ENCODE measurements at places on chromosomes 4 and X.
A peak's percentile ranks its signal among the peaks of the same experiment; 100 is the strongest.

DNA sequence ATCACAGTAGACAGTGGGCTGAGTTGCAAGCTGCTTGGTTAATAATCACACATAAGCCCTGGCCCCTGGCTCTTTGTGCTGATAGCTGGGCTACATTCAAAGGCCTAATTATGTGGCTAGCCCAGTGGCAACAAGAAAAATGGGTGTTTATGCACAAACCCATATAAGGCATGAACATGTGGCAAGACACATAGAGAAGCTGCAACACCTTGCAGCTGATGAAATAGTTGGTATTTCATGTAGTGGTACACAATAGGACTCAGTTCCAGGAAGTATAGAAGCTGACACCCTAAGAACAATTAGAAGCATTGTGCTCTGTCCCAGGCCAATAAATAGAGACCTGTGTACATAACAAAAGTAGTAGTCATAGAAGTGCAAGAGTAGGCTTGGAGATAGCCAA, 14.6 kb upstream of the ZNF630 start:
- DNase-seq = no peak

DNA sequence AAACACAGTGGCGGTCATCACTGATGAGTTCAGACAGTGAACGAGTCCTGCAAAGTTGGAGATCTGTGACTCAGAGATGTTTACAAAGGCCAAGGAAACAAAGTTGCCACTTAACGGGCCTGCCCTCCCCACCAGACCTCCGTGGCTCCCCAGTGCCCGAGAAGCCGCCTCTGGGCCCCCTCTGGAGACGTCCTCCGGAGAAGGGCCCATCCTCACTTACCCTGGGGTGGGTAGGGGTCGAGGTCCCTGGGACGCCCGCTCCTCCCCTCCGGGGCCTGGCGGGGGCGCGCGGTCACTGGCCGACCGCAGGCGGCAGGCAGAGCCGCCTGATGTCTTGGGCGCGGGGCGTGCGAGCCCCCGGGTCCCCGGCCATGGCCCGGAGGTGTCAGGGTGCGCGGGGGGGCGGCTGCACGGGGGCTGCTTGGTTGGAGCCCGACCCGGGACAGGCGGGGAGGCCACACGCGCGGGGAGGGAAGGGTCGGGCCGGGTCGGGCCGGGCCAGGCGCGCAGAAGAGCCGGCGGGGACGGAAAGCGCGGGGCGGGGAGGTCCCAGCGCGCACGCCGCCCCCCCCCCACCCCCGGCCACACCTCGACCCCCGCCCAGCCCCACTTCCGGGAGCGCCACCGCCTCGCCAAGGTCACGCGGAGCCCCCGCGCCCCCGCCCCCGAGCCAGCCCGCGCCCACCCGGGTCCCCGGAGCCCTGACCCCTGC, 529 bp downstream of the DHRSX start:
- DNase-seq = peak; percentile 19

DNA sequence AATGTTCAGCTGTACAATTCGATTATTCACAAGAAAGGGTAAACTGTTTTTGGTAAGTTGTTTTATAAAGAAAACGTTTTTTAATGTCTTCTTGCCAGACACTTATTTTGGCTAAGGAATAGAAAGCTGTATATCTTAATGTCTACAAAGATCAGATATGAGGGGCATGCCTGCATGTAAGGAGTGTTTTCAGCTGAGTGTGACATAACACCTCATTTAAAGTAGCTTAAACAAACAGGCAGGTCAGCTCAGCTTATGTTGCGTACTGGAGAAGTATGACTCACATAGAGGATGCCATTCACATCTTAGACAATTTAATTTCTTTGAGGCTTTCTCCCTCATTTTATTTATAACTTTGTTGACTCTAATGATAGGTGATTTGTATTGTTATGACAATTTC, 30.4 kb downstream of the LAMTOR3 start:
- DNase-seq = no peak

DNA sequence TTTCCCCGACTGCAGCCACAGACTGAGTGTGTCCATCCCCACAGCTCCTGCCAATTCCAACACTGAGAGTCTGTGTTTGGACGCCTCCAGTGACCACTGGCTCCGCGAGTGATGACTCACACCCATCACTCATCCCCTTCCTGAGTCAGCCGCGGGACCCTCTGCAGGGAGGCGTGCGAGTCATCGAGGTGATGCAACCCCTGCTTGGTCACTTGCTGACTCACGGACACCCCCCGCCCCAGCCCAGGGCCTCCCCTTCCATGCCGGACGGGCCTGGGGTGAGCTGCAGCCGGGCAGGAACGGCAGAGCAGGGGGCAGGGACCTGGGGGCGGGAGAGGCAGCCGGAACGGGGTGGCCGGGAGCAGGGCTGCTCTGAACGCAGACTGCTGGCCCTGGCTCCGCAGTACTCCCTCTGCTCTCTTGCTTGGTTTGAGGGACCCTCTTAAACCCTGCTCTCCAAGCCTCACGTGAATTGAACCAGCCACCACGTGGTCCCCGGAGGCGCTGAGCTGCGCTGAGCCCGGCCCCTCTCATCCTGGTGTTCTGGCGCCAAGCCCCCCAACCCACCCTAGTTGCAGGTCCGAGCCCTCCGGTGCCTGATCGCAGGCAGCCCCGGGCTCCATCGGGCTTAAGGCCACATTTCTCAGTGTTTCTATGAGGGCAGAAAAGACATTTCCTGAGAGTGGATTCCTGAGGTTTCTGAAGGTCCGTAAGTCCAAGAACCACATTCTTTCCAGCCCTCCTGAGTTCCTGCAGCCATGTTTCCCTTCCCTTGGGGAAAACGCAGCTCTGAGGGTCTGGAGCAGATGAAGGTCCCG, 32.4 kb downstream of the FGFRL1 start:
- DNase-seq = no peak

DNA sequence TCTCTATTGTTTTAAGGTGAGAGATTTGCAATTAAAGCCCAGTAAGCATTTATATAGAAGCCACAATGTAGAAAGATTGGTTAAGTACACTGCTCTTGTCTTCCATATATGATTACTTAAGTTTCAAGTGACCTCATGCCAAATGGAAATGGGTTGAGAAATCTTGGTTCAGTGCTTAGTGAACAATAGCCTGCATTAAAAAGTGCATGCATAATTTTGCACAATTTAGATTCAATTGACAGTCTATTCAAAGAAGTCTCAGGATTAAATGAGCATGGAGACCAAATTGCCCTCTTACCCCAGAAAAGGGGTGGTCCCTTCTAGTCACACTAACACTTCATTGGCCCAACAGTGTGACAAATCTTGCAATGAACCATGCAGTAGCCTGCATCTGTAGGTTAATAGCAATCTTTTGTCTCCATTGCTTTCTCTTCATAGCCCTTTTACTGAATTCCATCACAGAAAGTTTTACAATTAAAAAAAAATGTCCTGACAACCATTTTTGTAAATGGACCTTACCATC, 93.6 kb downstream of the HHIP start:
- no peak for DNase-seq

DNA sequence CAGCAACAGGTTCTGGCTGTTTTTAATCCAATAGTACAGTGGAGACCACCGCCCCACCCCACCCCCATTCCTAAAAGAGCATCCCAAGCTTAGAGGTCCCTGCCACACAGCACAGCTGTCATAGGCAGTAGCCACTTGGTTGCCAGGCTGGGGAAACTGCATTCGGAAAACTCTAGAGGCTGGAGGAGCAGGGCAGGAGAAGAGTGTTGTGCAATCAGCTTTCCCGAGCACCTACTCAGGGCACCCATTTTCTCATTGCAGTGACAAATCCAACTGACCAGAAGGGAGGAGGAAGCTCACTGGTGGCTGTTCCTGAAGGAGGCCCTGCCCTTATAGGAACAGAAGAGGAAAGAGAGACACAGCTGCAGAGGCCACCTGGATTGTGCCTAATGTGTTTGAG, 1.1 kb downstream of the CXCL1 start:
- no peak for DNase-seq

GRCh38 chrX:53256446-53257041, 24.8 kb downstream of the IQSEC2 start:
- peak; percentile 55 for DNase-seq

DNA sequence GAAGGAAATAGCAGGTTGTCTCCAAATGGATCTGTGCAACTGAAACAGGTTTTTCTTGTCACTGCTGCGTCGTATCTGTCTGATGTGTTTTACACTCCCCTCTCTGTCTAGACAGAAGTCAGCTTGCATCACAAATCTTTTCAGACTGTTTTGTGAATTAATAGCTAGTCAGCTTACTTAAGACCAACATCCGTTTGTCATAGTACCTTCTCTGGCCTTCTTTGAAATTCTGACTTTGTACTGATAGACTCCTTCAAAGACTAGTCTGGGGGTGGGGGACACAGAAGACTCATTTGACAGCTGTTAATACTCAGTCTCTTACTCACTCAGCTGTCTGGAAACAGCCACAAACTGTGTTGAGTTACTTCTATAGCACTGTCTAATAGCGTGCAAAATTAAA, 197.8 kb downstream of the PALLD start:
- no peak for DNase-seq

- no peak for DNase-seq
Measured at GRCh38 chr4:169657470-169658107, 37.2 kb downstream of the CLCN3 start.

DNA sequence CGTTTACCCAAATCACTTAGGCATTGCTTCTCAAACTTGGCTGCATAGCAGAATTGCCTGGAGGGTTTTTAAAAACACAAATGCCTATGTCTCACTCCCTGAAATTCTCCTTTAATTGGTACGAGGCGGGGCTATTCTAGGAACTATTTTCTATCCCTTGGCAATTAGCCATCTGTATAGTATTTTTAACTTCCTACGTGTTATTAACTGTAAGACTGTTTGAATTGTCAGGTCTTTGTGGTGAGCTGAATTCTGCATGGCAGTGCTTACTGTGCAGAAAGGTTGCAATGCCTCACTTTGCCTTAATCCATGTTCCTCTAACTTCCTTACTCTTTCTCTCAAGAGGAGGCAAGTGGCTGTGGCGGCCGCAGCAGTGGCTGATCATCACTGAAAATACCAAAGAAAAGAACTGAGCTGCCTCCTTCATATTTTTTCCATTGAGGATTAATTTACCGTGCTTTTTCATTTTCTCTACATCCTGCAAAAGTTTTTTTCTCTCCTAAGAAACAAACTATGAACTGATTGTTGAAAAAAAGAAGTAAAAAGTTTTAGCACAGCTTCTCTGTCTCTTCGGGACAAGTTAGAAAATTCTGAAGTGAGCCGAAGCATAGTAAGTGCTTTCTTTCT, at the start of gene SHROOM3:
TSS of gene SHROOM3 (plus strand) at position 329 of the 627 bp plus-strand sequence. CDS start 824 bp downstream, outside the sequence.
- DNase-seq = no peak

DNA sequence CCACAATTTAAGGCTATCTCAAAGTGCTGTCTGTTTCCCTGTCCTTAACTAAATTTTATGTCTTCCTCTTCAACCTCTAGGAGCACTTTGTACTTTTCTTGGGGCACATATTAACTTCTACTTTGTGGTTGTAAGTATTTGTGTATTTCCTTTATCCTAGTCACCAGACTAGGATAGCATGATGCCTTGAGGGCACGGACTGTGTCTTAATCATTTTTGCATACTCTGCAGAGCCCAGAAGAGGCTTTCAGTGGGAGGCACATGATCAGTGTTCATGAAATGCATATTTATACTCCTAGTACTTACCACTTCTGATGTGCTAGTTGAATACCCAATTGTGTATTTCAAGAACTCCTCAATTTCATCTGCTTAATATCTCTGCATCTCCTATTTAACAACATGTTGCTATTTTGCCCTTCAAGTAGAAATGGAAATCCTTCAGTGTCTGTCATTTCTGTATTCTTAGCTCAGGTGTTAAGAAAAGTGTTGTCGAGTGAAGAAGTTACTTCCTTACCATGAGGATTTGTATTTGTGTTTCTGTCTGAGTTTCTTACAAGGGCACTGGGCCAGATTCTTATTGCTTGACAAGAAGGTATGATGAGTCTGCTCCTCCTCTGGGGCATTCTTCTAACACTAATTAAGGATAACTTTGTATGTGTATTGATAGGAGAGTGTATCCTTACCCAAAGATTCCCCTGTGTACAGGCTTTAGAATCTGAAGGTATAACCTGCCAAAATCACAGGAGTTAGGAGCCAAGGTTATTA, 28.3 kb upstream of the PGRMC2 start:
- DNase-seq = no peak

- no peak for DNase-seq
Measured at GRCh38 chr4:121003863-121004262, 68.5 kb downstream of the NDNF start.

DNA sequence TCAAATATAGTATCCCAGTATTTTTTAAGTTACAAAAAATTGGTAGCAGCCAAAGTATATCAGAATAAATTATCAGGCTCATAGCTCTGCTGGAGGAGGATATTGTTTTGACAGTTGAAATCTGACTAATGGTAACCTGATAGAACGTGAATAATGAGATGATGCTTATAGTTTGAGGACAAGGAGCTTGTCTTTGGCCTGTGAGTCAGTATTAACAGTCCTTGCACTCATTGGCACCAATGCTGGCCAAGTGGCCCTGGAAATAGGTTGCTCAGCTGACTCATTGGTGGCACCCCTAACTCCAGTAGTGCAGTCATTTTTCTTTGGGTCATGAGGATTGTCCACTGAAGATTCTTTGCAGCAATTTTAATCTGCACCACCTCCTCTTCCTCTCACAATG, 203.3 kb upstream of the JADE1 start:
- DNase-seq = no peak

- no peak for DNase-seq
Measured at GRCh38 chr4:176308441-176308840, 11.3 kb upstream of the SPCS3 start.

DNA sequence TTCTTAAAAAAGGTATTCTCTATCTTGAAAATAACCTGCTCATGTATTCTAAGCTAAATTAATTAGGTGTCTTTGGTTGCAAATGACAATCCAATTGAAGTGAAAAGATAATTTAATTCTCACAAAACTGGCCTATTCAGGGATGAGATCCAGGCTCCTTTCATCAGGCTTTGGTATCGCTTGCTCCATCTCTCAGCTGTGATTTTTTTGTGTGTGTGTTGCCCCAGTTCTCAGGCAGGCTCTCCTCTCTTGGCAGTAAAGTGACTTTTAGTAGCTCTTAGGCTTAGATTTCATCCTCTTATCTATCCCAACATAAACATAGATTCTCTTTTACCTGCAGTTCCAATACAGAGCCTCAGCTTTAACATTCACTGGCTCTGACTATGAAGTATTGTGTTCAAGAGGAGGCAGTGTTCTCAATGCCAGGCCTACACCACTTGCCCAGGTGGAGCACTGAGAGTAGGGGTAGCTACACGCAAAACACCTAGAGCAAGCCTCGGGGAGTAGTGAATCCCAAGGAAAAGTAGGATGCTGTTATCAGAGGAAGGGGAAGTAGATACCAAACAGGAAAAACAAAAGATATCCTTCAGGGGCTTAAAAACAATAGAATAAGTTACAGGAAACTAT, 392.4 kb upstream of the ATOH1 start:
- DNase-seq = no peak

All from G401 (cell line).